ENCODE measurements at places on chromosomes 12 and 14. TPM values are rescaled to one million over a fixed set of nuclear protein-coding genes. Genes with fewer than 3 reads are reported as not detected.

Gene DTX1
- total RNA-seq: 0.26 TPM

Gene IQSEC3
- 0.02 TPM for total RNA-seq

Gene TMTC1
- total RNA-seq: 0.04 TPM

Gene CLEC4D
- not detected for total RNA-seq

Gene LRRK2
- 1.7 TPM for total RNA-seq

Gene DAO
- not detected for total RNA-seq

Measured in A549 treated with dexamethasone at 1 μM for 4 hours (cell line).